ENCODE measurements at places on chromosomes 2 and 18. TPM values are rescaled to one million over a fixed set of nuclear protein-coding genes. Genes with fewer than 3 reads are reported as not detected.

HAAO gene
- total RNA-seq, result 3.4 TPM

TMEM17 gene
- total RNA-seq, result 1.3 TPM

TSGA10 gene
- total RNA-seq, result 4.0 TPM

MPP4 gene
- 0.10 TPM for total RNA-seq

TTL gene
- 39.2 TPM for total RNA-seq

SNORC gene
- 0.77 TPM for total RNA-seq

C1QL2 gene
- not detected for total RNA-seq

- no peak for DNase-seq
Measured at GRCh38 chr18:56248610-56249235, 389.7 kb downstream of the TXNL1 start.

- DNase-seq, result no peak
Measured at GRCh38 chr2:126748188-126748760, 92.3 kb downstream of the GYPC start.

DNA sequence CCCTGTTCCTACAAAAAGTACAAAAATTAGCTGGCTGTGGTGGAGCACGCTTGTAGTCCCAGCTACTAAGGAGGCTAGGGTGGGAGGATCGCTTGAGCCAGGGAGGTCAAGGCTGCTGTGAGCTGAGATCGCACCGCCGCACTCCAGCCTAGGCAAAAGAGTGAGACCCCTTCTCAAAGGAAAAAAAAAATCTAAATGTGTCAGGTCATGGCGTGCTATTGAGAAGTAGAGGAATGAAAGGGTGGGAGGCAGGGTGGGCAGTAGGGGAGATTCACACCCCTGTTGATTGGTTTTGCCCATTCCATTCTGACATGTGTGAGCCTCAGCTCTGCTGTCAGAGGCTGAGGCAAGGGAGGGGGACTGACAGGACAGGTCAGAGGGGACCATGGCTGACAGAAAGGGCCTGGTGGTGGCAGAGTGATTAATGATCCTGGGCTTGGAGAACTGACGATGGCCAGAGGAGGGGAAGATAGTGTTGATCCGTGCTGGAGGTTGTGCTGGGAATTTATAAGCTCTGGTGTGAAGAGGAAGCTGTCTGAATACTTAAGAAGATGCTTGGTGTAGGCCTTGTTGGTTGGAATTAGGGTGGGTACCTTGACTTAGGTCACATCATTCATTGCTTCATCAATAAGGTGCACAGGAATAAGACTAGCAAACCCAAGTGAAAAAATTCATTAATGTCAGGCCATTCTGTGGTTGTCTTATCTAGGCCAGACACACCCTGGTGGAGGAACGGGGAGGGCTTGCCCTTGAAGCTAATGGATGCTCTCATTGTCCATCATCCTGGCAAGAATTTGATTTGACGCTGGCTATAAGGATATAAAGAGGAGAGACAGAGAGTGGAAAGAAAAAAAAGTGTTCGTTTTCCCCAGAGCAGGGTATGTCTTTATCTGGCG is 19.1 kb upstream of the SMARCAL1 start:
- DNase-seq, result no peak

DNA sequence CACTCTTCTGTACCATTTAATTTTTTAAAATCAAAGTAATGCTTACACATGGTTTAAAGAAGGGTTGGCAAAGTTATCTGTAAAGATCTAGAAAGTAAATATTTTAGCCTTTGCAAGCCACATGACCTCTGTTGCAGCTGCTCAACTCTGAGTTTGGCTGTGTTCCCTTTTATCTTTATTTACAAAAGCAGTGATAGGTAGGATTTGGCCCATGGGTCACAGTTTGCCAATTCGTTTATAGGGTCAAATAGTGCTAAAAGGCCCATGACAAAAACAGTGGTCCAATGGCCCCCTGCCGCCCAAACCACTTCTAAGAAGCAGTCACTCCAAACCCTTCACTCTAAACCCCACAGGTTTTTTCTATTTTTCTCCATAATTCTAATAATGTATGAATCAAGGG is 124.8 kb downstream of the PARD3B start:
- DNase-seq, result no peak

DNA sequence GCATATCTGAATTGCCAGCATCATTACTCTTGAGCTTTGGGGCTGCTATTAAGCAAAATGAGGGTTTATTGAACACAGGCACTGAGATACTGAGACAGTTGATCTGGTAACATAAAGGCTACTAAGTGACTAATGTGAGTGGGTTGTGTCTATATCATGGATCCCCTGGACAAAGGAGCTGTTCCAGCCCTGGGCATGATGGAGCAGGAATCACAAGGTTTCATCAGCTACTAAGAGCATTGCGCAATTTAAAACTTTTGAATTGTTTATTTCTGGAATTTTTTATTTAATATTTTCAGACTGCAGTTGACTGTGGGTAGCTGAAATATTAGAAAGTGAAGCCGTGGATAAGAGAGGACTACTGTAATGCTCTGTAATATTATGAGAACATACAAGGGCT is 73.5 kb downstream of the MGAT5 start:
- no peak for DNase-seq

DNA sequence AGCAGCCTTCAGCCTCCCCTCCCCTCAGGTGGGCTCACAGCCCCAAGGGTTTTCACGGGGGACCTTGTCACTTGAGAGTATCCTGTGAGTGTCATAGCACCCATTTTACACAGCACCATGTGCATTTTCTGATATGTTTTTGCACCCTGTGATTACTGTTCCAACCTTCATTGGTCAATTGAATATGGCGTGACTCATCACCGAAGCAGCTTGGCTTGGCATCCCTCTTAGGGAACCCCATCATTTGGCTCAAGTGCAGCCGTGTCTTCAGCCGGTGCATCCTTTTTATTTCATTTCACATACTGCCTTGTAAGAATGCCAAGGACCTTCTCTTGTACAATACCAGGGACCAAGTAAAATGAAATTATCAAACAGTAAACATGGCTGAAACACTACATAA is 57.6 kb downstream of the NPAS2 start:
- DNase-seq, result no peak

DNA sequence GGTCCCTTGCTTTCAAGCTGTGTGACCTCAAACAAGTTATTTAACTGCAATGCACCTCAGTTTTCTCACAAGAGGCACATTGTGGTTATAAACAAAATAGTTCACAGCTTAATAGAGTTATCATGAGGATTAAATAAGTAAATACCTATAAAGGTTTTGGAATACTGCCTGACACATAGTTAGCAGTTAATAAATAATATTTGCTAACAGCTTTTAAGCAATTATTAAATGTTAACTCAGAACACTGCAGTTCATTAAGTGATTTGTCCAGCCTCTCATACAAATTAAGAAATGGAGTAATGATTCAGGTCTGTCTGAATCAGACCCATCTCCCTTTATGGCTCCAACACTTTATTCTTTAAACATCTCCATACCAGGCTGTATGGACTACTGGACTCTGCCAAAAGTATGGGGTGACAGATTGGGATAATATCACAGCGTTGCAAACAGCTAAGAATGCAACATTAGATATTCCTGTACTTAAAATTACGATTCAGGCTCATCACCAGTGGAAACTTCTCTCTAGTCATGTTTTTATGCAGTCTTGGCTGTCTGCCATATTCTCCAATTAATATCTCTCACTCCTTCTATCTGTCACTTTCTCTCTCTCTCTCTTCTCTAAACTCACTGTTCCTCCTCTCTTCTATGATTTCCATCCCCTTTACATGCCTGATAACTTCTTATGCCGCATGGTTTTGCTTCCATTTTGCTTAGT is 370.6 kb upstream of the UBE2E3 start:
- no peak for DNase-seq

- no peak for DNase-seq
Measured at GRCh38 chr2:210503725-210504191, 27.2 kb upstream of the LANCL1 start.

- DNase-seq, result no peak
Measured at GRCh38 chr2:213104092-213104902, 47.1 kb downstream of the IKZF2 start.

- no peak for DNase-seq
Measured at GRCh38 chr2:231204581-231204980, 6.2 kb downstream of the ARMC9 start.

DNA sequence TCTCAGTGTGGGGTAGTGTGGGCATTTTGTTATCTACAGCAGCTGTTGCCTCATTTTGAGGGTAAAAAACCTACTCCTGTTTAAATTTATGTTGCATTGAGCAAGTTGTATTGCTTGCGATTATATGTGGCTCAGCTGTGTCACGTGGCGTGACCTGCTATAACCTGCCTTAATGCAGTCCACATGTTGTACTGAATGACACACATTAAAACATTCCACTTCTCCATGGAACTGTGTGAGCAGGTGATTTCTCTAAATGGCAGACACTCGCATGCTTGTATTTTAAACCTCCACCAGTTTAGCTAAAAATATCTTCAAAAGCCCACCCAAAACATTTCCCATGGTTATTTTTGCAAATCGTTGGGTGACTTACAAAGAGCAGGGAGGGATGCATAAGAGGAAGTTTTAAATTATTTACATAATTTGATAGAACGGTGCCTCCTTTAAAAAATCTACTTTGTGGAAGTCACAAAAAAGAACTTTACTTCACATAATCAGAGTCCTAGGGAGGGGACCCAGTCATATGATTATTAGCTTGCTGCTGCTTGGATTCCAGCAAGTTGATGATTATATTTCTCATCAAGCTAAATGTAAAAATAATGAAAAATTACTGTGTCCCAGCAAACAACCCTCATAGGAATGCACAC is 163.3 kb upstream of the ZEB2 start:
- DNase-seq, result no peak

DNA sequence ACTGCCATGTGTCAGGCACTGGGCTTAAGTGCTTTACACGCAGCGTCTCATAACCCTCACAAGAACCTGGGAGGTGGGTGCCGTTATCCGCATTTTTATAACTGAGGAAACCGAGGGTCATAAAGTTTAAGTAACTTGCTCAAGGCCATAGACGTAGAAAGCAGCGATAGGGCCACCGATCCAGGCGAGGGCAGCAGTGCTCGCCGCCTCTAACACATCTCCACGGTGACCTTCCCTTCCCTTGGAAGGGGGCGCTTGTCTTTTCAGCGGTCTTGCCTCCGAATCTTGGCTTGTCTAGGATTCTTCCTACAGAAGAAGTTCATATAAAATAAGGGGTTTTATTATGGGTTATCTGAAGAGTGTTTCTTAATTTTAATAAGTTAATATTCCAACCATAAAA is 186.6 kb downstream of the GBX2 start:
- no peak for DNase-seq

- DNase-seq, result no peak
Measured at GRCh38 chr2:11861044-11861443, 114.6 kb downstream of the LPIN1 start.

GRCh38 chr2:88220718-88221117 is 50.6 kb downstream of the THNSL2 start:
- DNase-seq, result no peak

DNA sequence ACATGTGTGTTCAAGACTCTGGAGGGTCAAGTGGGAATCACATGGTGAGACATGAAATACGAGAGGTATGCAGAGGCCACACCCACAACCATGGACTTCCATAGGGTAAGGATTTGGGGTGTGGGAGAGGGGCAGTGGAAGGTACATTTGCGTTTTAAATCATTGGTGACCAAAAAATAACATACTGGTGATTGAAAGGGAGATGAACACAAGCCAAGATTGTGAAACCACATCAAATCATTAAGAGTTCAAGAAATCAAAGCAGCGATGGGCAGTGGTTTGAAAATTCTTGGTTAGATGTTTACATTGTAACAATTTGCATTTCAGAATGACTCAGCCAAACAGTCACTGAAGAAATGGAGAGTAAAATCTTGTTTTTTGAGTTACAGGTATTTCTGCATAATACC is 1.9 kb upstream of the CABYR start:
- no peak for DNase-seq

- no peak for DNase-seq
Measured at GRCh38 chr2:42770288-42771131, 6.6 kb upstream of the OXER1 start.

GRCh38 chr2:97765933-97766332 is 52.6 kb downstream of the ZAP70 start:
- no peak for DNase-seq

GRCh38 chr2:237039301-237040031 is 46.2 kb upstream of the COPS8 start:
- DNase-seq, result no peak
